ENCODE measurements at places on chromosomes 2 and 18.

- no peak overlapping the region for H3K27ac ChIP-seq
- H3K36me3 ChIP-seq: no peaks in the 10 kb centered on the region
- H3K27me3 ChIP-seq: no peaks in the 10 kb centered on the region
- H3K4me1 ChIP-seq: peaks cover 9% of the 10 kb centered on the region
- H3K4me3 ChIP-seq: no peak overlapping the region
Observed at GRCh38 chr2:109510136-109511028, 103.4 kb downstream of the SEPTIN10 start.

DNA sequence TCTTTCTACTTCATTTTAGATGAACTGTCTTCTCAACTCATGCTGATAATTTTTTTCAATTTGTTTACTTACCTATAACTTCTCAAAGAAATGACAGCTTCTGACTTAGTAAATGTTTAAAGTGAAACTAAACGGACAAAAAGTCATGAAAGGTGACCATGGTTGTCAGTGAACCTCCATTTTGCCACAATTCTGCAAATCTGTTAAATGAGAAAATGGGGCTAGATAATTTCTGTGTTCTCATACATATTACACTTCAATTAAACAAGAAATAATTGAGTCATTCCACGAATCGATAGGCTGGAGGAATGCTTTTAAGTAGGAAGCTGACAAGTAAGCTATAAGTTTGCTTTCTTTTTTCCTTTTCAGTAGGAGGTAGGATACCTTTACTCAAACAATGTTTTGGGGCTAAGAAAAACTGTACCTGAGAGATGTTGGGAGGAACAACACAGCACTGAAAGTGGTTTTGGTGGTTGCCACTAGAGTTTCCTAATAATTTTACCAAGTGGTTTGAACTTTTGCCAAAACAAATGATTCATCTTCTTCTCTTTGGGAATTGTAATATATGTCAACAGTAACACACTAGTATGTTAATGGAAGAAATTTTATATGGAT, 17.1 kb downstream of the DYNAP start:
- no peak overlapping the region for H3K4me3 ChIP-seq
- no peak for DNase-seq
- H3K27me3 ChIP-seq: no peaks in the 10 kb centered on the region
- H3K4me1 ChIP-seq: no peaks in the 10 kb centered on the region
- H3K27ac ChIP-seq: no peak overlapping the region

GRCh38 chr18:9738266-9738969, 30.3 kb downstream of the RAB31 start:
- DNase-seq: no peak
- H3K36me3 ChIP-seq: peaks cover 17% of the 10 kb centered on the region
- H3K4me3 ChIP-seq: no peak overlapping the region
- no peaks in the 10 kb centered on the region for H3K27me3 ChIP-seq

DNA sequence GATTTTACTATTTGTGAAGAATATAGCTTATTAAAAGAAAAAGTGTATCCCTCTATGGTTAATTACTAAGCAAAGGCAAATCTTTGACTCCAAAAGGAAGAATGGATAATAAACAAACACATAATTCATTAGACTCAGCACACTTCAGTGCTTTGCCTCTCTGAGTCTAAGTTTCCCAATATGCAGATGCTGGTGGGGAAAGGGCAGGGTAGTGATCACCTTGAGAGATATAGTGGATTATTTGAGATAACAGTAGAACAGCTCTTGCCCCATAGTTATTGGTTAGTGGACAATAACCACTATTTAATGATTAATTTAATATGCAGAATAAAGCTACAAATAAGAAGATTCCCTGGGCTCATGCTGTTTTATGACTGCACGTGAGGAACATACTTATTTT, 98.2 kb upstream of the SLC8A1 start:
- H3K4me3 ChIP-seq: no peak overlapping the region
- H3K36me3 ChIP-seq: no peaks in the 10 kb centered on the region
- DNase-seq: no peak
- H3K4me1 ChIP-seq: no peaks in the 10 kb centered on the region

GRCh38 chr2:73985308-73986084, 786 bp downstream of the TET3 start:
- no peak for DNase-seq
- H3K27me3 ChIP-seq: no peaks in the 10 kb centered on the region
- peaks cover 31% of the 10 kb centered on the region for H3K4me1 ChIP-seq
- peaks cover 15% of the 10 kb centered on the region for H3K36me3 ChIP-seq
